ENCODE measurements at places on chromosomes 7 and 10.

DNA sequence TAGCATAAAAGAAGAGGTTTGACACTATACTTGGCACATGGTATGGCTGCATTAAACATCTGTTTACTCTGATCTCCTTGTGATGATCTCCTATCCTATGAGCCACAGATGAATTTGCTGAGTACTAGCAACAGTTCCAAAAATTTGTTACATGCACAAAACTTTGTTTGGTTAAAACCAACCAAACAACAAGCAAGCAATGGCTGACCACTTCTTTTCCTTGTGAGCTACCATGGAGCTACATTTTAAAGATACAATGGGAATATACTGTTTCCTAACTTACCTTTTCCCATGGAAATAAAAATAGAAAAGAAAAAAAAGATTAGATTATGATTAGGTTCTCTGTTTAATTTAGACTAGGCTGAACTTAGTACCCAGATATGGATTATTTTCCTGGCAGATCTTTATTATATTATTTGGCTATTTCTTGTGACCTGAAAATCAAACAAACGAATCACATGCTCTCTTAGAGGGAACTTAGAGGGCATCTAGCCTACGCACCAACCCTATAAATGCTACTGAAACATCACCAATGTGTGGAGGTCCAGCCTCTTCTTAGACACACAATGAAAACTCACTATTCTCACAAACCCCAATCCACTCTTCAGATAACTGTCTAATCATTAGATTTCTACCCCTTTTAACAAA lies 80.1 kb upstream of the FAM133B start:
- DNase-seq = no peak

GRCh38 chr10:127306479-127306878 lies 110.1 kb upstream of the INSYN2A start:
- no peak for DNase-seq

- no peak for DNase-seq
These were observed 67.4 kb downstream of the VWC2 start for GRCh38 chr7:49840751-49841405.

DNA sequence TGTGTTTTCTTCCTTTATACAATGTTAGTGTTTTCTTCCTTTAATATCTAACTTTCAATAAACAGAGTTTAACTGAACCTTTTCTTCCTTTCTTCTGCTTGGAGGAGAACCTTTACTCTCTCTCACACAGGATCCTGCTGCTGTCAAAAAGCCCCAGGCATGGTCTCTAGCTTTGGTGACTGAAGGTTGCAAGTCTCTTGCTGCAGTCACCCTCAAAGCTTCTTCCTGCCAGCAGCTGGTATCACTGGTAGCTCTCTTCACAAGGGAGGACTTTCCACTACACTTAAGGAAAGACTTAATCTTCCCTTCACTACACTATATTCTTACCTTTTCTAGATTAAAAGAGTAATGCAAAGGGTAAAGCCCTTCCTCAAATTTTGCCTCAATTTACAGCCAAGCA lies 153.4 kb downstream of the SGMS1 start:
- DNase-seq = peak; percentile 12

DNA sequence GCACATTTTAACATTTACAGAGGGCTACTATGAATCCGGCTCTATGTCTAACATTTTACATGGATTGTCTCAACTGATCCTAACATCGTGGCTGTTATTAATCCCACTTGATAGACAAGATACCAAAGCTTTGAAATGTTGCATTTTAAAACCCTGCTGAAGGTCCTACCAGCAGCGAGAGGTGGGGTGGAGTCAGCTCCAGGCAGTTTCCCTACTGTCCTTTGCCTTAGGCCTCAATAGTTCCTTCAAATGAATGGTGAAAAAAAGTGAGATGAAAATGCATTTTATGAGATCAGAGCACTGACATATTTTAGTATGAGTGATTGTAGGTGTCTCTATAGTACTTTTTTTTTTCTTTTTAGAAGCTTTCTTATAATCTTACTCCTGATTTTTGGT lies 26.6 kb downstream of the BAIAP2L1 start:
- no peak for DNase-seq

GRCh38 chr7:77306231-77307067 lies 106.8 kb upstream of the FGL2 start:
- DNase-seq = no peak

DNA sequence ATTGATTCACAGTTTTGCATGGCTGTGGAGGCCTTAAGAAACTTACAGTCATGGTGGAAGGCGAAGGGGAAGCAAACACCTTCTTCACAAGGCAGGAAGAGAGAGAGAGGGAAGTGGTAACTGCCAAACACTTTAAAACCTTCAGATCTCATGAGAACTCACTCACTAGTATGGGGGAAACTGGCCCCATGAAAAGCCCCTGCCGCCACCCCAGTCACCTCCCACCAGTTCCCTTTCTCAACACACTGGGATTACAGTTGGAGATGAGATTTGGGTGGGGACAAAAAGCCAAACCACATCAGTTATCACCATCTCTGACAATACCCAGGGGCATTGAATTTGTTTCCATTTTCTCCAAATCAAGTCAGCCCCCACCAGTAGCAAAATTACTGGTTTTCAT lies 740.4 kb downstream of the GATA3 start:
- no peak for DNase-seq

DNA sequence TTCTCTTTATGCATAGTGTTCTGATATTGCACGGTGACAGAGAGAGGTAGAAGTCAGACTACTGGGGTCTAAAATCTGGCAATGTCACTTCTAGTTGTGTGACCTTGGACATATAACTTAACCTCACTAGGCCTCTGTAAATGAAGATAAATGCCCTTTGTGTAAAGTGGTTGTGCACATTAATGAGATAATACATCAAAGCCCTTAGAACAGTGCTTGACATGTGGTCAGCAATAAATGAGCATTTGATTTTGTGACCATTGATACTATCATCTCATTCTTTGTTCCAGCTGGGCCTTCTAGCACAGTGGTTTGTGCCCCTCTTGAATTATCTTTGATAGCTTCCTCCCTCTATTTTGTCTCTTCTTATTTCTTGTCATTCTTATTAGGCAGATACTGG lies 74.1 kb upstream of the C10orf90 start:
- no peak for DNase-seq

DNA sequence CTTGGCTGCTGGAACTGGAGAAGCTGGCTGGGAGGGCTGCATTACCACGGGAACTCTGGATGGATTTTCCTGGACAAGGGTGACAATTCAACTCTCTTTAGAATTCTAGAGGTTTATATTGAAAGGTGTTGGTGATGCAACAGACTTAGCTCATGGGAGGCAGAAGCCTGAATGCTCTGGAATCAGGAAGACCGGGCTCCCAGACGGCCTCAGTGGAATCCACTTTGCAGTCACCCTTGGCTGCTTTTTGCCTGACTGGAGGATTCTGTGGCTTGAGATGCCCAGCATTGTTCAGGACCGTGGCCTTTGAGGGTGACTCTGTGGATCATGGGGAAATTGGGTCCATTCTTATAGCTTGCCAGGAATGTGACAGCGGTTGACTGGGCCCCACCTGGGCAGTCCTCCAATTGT lies 32.3 kb downstream of the PYROXD2 start:
- no peak for DNase-seq

GRCh38 chr10:97353945-97354344 lies 19.4 kb upstream of the FRAT2 start:
- DNase-seq = no peak

DNA sequence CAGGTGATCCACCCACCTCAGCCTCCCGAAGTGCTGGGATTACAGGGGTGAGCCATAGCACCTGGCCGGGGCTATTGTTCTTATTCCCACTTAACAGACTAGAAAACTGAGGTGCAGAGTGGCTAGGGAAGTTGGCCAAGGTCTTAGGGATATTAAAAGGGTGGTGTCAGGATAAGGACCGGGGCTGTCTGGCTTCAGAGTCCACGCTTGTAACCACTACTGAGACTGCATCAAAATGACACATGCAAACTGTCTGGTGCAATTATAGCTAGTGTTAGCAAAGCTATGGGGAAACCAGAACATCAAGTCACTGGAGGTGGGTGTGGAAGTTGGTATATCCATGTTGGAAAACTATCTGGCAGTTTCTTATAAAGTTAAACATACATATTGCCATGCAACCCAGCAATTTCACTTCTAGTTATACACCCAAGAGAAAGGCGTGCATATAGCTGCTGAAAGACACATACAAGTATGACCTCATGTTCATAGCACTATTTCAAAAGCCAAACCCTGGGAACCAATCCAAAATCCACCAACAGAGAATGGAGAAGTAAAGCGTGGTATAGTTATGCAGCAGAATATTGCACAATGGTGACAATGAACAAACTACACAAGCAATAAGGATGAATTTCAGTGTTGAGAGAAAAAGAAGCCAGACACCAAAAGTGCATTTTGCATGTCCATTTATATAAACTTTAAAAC lies 33.9 kb upstream of the EEPD1 start:
- no peak for DNase-seq

DNA sequence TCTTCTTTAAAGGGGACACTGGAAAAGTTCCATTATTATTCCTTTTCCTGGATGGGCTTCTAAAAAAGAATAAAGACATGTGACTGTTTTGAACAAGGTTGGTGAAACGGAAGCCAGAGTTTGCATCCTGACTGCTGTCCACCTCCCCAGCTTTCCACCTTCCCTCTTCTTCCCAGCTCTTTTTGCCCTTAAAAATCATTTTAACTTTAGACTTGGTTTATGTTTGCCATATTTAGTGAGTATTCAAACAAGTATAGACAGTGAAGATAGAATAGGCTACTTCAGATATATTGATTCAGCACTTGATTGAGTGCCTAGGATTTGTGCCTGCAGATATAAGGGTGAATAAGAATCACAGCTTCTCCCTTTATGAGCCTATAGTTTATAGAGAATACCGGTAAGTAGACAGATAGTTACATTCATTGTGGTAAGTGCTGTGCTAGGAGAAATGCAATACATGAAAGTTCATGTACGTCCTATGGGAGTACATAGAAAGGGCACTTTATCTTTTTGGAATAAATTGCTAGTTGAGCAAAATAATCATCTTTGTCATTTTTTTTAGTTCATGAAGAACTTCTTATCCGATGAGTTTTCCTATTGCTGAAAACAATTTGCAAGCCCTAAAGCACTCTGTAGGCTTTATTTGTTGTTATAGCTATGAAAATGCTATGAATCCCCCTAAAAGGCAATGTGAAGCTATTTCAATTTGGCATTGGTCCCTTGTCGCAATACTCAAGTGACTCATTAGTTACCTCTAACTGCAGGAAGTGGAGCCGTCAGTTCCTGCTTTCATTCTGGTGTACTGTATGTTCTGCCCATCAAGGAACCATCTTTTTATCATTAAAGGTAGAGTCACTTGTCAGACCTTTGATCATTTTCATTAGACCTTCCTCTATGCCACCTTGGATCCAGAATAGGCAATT lies 57.2 kb upstream of the STRIP2 start:
- DNase-seq = peak; percentile 32

DNA sequence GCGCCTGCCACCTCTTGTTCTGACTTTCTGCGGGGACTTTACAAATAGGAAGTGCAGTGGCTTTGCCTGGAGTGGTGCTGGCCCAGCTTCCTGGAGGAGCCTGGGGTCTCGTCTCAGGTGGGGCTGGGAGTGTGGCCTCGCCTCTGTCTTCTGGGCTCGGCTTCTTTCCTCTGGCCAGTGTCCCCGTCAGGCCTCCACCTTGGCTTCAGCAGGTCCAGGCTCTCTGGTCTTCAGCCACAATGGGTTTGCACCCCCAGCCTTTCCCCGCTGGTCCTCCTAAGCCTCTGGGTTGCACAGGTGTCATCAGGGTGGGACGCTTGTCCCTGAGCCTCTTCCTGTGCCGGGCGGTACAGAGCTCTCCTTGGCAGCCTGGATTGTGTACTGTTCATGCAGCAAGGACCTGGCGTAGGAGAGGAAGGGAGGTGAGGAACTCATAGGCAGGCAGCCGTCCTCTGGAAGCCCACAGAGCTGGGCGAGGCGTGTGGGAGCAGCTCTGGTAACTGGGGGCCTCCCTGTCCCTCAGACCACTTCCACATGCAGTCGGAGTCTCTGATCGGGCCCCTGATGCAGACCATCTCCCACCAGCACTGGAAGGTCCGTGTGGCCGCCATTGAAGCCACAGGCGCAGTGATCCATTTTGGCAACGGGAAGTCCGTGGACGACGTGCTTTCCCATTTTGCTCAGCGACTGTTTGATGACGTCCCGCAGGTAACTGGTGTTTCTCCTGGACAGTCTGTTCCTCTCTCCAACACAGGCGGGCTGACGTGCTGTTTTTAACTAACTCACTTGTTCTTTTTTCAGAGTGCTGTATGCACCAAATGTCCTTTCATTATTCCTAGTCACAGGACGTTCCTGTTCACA lies 2.3 kb upstream of the PRKAR1B start:
- DNase-seq = no peak

- DNase-seq = no peak
These were observed 441.8 kb upstream of the AKR1E2 start for GRCh38 chr10:4384245-4384644.

- DNase-seq = no peak
These were observed 94.1 kb downstream of the NRG3 start for GRCh38 chr10:81969136-81969535.

DNA sequence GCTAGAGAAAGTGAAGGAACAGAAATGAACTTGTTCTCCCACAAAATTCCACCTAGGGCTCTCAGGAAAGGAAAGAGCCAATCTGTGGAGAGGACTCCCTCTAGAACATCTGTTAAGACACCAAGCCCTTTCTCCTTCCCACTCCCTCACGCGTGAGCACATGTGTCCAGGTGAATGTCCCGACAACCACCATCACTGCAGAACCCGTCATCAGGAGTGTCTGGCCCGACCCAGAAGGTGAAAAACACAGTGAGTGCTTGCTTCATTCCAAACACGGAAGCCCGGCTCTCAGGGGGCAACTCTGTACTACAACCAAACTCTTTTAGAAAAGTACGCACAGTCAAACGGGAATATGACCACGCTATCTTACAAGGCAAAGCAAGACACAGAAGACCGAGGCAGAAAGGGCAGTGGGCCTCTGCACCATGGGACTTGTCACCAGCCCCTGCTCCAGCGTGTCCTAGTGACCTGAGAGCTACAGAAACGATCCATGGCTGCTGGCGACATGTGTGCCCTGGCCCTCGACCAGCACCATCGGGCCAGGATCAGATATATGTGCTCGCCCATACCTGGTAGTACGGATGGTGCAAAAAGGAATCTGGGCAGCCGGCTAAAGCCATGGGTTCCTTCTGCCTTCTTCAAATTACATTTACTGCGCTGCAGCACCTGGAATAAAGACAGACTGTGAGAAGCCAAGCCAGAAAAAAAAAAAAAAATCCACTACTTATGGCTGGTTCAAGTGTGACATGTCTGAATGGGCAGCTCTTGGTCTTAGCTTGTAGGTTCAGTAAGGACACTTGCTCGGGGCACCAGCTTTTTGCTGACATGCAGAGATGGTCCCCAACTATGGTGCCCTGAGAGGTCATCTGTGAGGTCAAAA lies 50.8 kb downstream of the GRB10 start:
- DNase-seq = no peak

DNA sequence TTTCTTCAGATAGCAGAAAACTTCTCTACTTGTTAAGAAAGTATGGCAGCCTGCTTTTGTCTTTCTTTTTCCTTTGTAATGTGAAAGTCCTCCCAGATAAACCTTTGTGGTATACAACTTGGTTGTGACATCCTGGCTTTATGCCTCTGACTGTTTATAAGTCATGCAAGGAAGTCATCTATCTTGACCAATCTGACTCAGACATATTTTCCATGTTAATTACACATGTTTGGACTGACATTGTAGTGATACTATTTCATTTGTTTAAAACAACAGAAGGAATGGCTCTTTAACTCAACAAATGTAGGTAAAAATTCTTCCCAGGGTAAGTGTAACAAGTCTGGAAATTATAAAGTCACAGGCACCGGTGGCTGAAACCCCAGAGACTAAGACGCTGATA lies 341.6 kb upstream of the MEOX2 start:
- no peak for DNase-seq

- DNase-seq = no peak
These were observed 5.1 kb upstream of the ELFN1 start for GRCh38 chr7:1664711-1665548.
